ENCODE measurements at places on chromosomes 7 and 10. TPM values are rescaled to one million over a fixed set of nuclear protein-coding genes. Genes with fewer than 3 reads are reported as not detected.

CYP26A1 gene
- not detected for total RNA-seq

TDRD1 gene
- 0.25 TPM for total RNA-seq

HOXA1 gene
- 0.14 TPM for total RNA-seq

PNLIPRP2 gene
- total RNA-seq: not detected

SKIDA1 gene
- 0.54 TPM for total RNA-seq

CDC14C gene
- total RNA-seq: not detected

DNA sequence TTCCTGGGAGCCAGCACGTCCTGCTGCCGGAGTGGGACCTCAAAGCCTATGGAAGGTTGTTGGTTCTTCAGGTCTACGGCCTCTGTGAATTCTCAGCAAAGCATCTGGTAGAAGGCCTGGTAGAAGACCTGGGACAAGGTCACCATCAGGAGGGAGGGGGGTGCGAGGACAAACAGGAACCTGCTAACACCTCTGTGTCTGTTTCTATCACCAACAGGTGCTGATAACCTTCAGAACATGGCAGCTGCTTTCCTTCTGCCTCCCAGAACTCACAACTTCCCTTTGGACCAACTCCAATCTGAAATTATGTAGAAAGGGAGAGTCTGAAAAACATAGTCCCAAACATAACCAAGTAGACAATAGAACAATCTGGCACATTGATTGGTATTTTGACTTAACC is 8.3 kb upstream of the MET start:
- no peak for DNase-seq

DNA sequence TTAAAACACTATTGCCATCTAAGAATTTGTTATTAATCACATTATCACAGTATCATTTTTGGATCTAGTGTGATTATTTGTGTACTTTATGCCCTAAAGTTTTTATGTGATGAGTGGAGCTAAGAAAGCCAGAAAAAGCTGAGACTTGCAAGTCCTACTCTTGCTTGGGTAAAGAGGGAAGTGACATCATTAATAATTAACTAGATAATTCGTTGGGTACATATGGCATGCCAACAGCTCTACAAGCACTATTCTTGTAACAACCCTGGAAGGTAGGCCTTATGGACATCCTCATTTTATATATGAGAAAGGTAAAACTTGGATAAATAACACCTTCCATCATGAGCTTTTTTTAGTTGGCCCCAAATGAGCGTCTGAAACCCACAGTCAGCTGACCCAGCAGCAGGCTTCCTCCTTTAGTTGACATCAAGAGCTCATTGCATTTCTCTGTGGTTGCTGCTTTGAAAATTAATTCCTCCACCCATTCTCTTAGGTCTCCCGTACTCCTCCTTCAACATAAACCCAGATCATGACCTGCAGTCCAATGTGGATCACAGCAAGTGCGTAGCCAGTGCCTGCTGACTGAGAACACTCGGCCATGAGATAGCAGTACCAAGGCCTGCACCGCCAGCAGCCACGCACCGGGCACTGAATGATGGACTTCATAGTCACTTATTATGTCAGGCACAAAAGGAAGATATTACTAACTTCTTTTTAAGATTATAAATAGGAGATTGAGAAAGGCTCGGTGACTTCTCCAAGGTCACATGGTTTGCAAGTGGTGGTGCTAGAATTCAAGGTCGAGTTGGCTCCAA is 292.0 kb upstream of the AOAH start:
- DNase-seq: no peak

GRCh38 chr7:46885167-46885566 is 696.7 kb downstream of the TNS3 start:
- DNase-seq: no peak

- DNase-seq: no peak
These were observed 1.8 kb downstream of the STARD3NL start for GRCh38 chr7:38179776-38180226.

DNA sequence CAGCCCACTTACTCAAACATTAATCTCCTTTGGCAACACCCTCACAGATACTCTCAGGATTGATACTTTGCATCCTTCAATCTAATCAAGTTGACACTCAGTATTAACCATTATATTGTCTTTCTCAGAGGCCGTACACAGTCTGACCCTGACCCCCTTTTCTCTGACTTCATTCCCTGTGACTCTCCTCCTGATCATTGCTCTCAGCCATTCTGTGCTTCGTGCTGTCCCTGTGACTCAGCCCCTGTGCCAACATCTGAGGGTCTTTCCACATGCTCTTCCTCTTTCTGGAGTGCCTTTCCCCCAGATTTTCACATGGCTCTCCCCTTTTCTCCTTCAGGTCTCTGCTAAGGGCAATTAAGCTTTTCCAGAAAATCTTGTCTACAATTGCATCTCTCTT is 289.0 kb upstream of the PHYHIPL start:
- no peak for DNase-seq

GRCh38 chr7:27523321-27523720 is 139.4 kb downstream of the HIBADH start:
- DNase-seq: no peak

DNA sequence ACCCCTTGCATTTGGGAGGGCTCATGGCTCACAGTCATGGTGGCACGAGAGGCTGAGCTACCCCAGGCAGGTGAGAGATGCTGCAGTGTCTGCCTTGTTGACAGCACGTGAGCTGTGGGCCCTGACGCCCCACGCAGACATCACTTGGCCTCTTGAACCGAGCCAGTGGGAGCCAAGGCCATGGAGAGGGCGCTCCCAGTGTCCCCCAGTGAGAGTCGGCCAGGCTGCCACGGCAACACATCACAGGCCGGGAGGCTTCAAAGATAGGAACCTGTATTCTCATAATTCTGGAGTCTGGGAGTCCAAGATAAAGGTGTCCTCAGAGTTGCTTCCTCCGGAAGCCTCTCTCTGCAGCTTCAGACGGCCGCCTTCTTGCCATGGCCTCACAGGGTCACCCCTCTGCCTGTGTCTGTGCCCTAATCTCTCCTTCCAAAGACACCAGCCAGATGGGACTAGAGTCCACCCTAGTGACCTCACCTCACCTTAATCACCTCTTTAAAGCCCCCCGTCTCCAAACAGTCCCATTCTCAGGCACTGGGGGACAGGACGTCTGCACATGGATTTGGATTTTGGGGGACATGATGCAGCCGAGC is 119.6 kb downstream of the KLF6 start:
- DNase-seq: no peak

DNA sequence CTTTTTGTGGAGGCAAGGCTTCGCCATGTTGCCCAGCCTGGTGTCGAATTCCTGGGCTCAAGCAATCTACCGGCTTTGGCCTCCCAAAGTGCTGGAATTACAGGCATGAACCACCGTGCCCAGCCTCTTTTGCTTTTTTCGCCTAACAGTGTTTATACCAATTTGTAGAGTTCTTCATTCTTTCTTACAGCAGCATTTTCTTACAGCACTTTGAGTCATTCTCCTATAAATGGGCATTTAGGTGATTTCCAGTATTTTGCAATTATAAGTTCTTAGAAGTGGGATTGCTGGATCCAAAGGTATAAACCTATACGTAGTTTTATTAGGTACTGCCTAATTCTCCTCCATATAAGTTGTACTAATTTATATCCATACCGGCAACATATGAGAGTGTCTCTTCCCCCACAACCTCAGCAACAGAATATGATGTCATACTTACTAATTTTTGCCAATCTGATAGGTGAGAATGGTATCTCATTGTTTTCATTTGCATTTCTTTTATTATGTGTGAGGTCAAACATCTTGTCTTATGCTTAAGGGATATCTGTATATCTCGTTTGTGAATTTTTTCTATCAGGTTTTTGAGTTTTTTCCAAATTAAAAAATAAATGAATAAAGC is 39.1 kb downstream of the SUFU start:
- no peak for DNase-seq

GRCh38 chr10:78798976-78799730 is 269.6 kb upstream of the ZMIZ1 start:
- no peak for DNase-seq

Measured in activated CD4-positive, alpha-beta T cell treated with anti-CD3 and anti-CD28 coated beads for 36 hours (primary cell).